ENCODE measurements at places on chromosomes 1 and 21.

GRCh38 chr1:64578270-64578973, 108.5 kb downstream of the CACHD1 start:
- DNase-seq: no peak

DNA sequence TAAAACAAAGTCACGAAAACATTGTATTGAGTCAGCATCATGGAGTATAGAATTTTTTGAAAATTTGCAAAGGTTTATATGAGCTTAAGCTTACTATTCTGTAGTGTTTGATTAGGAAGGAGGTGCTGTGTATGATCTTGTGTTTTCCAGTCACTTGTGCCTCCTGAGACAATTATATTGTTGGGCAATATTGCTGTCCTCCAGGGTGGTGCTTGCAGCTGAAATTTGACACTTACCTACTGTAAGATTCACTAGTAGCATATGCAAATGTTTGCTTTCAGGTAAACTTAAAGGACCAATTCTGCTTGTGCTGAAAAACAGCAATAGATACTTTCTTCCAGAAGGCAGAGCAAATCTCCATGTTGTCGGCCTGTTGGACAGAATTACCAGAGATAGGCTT, 268.0 kb downstream of the TGFB2 start:
- no peak for DNase-seq

DNA sequence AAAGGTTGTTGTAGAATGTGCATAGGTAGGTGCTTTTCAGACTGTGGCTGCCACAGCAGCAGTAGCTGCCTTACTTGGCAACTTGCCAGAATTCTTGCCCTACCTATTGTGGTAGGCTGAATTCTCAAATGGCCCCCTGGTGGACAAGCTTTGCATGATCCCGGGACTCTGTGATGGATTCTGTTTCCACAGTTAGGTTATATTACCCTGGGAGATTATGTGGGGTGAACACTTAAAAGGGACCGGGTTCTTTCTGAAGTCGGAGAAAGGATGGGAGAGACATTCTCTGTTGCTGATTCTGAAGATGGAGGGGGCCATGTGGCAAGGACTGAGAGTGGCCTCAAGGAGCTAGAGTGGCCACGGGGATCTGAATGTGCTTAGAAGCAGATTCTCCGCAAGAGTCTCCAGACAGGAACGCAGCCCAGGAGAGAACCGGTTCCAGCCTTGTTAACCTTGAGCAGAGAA, 32.1 kb upstream of the KCNE1 start:
- DNase-seq: no peak

DNA sequence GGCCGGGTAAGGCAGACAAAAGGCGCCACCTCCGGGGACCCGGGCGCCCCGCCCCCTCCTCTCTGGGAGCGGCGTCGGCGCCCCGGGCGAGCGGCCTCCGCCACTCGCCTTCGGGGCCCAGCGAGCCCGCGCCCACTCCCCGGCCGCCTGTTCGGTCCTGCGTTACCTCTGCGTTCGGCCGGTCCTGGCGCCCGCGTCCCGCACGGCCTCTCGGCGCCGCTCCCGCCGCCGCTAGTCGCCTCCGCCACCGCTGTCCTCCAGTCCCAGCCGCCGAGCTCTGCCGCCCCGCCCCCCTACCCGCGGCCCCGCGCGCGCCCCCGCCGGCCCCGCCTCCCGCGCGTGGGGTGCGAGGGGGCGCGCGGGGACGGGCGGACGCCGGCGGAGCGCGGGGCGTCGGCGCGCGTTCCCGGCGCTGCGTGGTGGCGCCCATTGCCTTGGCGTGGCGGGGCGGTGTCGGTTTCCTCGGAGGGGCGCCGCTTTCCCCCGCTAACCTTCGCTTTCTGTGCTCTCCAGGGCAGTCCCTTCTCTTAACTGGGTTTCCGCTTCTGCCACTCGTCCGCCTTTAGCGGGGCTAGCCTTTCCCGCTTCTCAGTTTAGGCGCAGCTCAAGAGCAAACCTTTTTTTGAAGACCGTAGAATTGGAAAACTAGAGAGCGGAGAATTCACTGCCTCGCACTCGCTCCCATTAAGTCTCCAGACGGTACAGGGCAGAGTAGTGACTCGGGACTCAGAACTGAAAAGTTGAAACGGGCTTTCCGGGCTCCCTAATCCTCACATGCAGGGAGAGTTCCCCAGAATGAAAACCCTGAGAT, at the start of gene HP1BP3:
Gene HP1BP3, minus strand, starts transcription at position 279 of the 811 bp plus-strand sequence. CDS start 6,867 bp downstream, outside the sequence.
- peak; percentile 55 for DNase-seq

- no peak for DNase-seq
Measured at GRCh38 chr21:37484535-37485474, 118.2 kb downstream of the DYRK1A start.

DNA sequence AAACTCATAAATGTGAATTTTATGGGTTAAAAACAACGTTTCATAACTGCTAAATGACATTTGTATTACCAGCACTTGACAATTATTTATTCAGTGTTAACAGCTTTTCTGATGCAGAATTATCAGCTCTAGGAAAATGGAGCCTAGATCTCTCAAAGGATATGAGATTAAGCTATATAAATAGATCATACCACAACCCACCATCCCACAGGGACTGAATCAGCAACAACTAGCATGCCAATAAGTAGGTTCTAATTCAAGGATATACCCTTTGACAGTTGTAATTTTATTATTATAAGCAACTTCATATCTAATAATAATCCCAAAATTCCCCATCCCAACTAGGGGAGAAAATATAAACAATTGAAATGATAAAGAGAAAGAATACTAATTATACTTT, 275.4 kb upstream of the RGS18 start:
- DNase-seq: no peak

GRCh38 chr1:10253755-10254154, 43.4 kb downstream of the KIF1B start:
- DNase-seq: no peak

DNA sequence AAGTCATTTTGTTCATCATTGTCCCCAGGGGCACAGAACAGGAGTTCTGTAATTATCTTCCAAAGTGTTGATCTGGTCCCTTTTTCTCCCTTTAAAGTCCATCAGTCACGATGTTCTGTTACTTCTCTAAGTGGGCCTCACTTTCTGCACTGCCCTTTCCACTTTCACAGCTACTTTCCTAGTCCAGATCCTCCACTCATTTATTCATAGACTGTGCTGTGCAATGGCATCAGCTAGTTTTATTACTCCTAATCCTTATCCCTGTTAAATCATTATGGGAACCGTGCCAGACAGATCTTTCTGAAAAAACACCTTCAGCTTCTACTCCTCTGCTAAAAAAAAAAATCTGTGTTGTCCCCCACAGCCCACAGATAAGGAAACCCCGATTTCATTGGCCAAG, 64.0 kb upstream of the BCL10 start:
- DNase-seq: no peak

DNA sequence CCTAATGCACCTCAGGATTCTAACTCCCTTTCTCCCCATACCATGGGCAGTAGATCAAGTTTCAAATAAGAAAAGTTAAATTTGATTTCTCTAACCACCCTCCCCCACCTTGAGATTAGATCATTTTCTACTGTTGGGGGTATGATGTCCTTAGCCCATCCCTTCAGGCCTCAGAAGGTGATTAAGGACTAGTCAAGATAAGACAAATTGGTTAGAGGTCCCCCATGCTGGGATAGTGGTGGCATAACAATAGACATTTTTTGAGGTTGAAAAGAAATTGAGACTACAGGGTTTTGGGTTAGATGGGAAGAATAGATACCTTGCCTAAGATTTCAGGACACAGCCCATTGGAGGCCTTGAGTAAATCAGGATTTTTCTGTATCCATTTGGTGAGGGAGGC, 2.5 kb downstream of the CFAP126 start:
- DNase-seq: no peak

DNA sequence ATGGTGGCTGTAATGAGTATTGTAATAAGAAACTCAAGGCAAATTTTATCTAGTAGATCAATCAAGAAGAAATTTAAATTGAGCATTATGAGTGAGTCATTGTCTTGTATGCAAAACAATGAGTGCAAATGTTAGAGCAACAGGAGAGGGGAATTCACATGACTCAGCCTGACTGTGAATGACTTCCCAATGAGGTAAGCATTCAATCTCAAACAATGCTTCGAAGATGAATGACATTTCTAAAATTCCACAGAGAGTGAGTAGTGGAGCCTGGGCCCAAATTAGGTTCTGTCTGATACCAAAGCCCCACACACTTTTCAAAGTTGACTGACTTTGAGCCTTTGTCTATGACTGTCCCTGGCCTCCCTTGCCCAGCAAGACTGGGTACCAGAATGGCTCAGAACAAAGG, 738.0 kb downstream of the PTPRU start:
- DNase-seq: no peak

DNA sequence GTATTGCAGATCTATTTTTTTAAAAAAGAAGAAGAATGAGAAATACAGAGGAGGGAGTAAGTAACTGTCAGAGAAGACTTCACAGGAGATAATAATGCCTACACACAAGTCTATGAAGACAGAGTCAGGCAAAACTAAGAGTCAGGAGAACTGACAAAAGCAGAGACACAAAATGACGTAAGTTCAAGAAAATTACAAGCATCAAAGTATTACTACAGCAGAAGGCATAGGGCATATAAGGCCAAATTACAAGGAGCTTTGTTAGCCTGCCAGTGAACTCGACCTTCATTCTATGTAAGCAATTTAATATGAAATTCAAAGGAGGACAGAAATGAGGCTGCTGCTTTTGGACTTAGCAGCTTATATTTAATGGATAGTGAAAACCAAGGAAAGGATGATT, 23.7 kb downstream of the FAF1 start:
- DNase-seq: no peak

Measured in HS-27A (cell line).